ENCODE measurements at places on chromosomes 2 and 18.
A peak's percentile ranks its signal among the peaks of the same experiment; 100 is the strongest.

GRCh38 chr2:112155331-112156151 lies 17.4 kb downstream of the FBLN7 start:
- DNase-seq: no peak

- no peak for DNase-seq
Observed at GRCh38 chr2:219127037-219127635, 33.5 kb downstream of the NHEJ1 start.

DNA sequence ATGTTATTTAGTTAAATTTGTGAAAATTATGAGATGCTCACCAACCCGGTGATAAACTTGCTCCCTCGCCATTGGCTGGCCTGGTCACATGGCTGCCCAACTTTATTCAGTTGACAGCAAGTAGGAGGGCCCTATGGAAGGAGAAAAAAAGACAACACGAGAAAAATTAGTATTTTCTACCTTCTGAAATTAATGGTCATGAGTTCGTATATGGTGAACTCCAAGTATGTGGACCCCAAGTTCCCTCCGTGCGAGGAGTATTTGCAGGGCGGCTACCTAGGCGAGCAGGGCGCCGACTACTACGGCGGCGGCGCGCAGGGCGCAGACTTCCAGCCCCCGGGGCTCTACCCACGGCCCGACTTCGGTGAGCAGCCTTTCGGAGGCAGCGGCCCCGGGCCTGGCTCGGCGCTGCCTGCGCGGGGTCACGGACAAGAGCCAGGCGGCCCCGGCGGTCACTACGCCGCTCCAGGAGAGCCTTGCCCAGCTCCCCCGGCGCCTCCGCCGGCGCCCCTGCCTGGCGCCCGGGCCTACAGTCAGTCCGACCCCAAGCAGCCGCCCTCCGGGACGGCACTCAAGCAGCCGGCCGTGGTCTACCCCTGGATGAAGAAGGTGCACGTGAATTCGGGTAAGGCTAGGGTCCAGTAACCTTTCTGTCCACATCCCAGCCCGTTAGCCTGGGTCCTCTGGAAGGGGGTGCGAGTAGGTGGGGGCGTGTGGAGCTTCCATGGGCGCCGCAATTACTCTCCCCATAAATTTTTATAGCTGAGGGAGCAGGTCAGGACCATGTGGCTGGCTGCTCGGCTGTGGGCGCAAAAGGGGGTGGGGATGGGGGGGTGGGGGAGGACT lies at the start of gene HOXD4:
Gene HOXD4 (plus strand): TSS at position 109 of the 846 bp plus-strand sequence. CDS start 84 bp downstream, at position 193.
- DNase-seq: no peak

DNA sequence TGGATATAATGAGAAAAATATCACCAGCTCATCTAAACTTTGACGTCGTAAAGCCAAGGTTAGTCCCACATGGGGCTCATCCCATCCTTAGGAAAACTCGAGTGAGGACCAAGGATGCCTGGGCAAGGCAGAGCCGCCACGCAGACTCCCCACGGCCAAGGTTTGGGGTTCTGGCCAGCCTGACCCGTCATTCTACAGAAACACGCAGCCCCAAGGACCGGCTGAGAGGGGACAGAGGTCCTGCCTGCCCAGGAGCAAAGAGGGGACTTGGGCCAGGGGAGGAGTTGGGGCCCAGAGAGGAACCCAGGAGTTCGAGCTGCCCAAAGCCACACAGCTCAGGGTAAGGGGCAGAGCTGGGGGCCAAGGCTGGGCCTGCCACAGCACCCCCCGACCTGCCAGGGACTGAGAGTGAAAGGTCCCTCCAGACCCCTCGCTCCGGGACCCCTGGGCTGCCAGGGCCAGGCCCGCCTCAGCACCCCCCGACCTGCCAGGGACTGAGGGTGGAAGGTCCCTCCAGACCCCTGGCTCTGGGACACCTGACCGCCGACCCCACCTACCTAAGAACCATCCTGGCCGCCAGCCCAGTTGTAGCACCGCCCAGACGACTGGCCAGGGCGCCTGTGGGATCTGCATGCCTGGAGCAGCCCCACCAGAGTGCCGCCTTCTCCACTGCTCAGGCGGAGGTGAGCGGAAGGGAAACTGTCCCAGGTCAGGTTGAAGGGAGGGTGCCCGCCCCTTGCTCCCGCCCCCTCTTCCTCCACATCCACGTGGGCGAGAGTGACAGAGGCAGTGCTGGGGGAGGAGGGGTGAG lies at the start of gene PDCD1:
Gene PDCD1 (minus strand): TSS at position 689 of the 811 bp plus-strand sequence. CDS start 56 bp downstream, at position 633.
- peak; percentile 43 for DNase-seq

- DNase-seq: no peak
Observed at GRCh38 chr18:25231327-25231691, 120.7 kb downstream of the ZNF521 start.

DNA sequence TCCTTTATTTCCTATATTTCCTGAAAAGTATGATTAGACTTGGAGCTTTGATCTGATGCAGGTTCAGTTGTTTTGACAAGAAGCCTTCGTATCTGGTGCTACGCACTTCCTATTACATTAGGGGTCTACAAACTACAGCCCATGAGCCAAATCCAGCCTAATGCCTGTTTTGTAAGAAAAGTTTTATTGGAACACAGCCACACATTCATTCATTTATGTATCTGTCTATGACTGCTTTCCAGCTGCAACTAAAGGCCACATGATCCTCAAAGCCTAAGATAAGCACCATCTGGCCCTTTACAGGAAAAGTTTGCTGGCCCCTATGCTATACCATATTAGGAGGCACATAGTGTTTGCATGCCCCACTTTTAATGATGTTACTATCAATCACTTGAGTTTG lies 26.0 kb downstream of the EIF2AK3 start:
- DNase-seq: no peak

DNA sequence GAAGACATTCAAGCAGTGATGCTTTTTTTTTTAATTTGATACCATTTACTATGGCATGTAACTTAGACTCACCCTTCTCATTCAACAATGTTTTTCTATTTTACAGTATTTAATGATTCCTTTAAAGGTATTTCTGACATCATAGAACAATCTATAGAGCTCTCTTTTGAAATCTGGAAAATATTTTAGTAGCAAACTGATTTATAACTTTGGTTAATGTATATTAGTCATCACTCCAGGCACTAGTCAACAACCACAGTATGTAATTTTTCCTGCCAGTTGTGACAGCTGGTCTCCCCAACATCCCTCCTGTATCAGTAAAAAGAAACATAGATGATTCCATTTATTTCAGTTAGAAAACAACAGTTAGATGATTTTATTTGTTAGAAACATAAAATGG lies 122.9 kb downstream of the LCLAT1 start:
- DNase-seq: no peak

GRCh38 chr18:22723773-22724172 lies 209.4 kb upstream of the RBBP8 start:
- DNase-seq: no peak

GRCh38 chr2:150472511-150472899 lies 15.0 kb downstream of the RND3 start:
- no peak for DNase-seq

DNA sequence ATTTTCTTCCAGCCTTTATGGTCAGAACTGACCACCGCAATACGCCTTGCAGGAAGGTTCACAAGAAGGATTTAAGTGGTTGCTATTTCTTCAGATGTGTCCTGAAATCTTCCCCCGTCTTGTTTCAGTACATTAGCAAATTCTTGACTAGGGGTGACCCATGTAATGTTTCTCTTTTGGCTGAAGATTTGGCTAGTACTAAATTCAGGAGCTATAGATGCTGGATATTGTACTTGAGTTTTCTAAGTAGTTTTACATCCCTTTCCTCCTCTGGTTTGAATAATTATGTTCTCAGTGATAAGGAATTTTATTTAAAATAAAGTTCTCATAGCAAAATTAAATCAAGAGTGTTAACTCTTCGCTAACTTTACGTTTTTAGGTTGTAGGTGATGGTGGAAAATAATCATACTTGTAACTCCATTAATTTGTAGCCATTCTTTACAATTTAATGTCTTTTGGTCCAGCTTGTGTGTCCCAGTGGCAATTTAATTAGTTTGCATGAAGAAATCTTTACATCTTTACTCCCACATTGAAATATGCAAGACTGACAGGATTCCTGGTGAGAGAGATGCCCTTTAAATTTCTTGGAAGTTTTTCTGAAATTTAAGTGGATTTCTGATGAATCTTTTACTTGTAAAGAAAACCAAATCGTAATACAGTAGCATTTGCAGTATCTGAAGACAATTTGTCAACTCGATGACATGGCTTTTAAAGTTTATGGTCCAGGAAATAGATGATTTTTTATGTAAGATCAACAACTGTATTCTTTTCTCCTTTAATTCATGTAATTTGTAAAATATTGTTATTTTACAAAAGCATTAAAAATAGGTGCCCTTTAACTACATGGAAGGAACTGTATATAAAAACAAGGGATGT lies 2.8 kb downstream of the PHLPP1 start:
- DNase-seq: no peak

- DNase-seq: no peak
Observed at GRCh38 chr2:104856086-104856972, 2.4 kb downstream of the POU3F3 start.

DNA sequence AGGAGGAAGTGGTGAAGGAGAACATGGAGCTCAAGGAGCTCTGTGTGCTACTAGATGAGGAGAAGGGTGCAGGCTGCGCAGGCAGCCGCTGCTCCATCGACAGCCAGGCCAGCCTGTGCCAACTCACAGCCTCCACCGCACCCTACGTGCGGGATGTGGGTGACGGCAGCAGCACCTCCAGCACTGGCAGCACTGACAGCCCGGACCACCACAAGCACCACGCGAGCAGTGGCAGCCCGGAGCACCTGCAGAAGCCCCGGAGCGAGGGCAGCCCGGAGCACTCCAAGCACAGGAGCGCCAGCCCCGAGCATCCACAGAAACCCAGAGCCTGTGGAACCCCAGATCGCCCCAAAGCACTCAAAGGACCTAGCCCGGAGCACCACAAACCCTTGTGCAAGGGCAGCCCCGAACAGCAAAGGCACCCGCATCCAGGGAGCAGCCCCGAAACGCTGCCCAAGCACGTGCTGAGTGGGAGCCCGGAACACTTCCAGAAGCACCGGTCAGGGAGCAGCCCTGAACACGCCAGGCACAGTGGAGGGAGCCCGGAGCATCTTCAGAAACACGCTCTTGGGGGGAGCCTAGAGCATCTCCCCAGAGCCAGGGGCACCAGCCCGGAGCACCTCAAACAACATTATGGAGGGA lies 9.0 kb downstream of the CCDC85A start:
- DNase-seq: no peak

GRCh38 chr2:88575051-88575450 lies 52.2 kb downstream of the EIF2AK3 start:
- DNase-seq: no peak

DNA sequence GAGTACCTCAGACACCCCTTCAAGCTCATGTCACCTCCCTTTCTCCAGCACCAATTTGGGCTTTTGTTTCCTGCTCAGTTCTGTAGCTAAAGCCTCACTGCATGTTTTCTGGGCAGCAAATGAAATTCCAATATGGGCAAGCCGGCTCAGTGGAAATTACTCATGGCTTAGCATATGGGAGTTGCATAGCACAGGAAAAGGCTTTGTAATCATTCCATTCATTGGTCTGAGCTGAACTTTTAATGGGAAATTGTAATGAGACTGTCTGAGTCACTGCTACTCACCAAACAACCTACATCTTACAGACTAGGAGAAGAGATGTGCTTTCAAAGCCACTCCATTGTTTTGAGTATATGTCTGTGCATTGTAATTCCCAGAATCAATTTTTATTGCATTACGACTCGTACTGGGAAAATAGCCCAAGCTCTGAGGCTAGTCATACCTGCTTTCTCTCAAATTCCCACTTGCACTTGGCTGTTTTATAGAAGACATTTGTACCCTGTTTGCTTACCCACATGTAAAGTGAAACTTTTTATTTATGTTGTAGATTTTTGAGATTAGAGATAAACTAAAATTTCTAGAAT lies 139.5 kb upstream of the LRATD1 start:
- DNase-seq: no peak

DNA sequence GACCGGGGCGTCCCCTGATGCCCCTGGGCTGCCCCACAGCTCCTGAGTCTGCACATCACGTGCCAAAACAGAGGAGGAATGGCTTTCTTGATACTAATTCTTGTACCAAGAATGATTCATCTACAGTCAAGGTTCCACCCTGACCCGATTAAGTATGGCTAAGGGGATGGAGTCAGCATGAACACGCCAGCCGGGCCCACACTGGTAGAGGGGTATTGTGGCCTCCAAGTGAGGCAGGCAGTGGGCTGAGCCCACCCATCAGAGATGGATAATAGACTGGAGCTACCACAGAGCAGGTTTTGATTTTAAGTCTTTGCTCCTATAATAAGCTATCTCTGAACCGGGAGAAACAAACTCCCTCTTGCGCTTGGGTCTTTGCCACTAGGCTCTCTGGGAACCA lies 17.9 kb upstream of the GNAL start:
- no peak for DNase-seq

DNA sequence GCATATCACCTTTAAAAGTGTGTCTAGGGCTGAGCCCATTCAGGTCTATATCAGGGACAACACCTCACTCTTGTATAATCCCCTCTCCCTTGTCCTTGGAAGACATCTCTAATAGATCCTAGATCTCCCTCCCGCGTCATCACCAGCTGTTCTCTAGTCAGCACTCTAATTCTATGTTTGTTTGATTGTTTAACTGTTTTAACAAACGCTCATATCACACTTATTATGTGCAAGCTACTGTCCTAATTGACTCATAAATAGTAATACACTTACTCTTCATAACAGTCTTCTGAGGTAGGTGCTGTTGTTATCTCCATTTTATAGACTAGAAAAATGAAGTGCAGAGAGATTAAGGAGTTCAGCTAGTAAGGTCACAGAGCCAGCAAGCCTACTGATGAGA lies 1.6 kb upstream of the ERMN start:
- no peak for DNase-seq

GRCh38 chr2:29113891-29114321 lies 1.3 kb upstream of the CLIP4 start:
- no peak for DNase-seq

- no peak for DNase-seq
Observed at GRCh38 chr2:179860255-179861026, 971 bp downstream of the ZNF385B start.

DNA sequence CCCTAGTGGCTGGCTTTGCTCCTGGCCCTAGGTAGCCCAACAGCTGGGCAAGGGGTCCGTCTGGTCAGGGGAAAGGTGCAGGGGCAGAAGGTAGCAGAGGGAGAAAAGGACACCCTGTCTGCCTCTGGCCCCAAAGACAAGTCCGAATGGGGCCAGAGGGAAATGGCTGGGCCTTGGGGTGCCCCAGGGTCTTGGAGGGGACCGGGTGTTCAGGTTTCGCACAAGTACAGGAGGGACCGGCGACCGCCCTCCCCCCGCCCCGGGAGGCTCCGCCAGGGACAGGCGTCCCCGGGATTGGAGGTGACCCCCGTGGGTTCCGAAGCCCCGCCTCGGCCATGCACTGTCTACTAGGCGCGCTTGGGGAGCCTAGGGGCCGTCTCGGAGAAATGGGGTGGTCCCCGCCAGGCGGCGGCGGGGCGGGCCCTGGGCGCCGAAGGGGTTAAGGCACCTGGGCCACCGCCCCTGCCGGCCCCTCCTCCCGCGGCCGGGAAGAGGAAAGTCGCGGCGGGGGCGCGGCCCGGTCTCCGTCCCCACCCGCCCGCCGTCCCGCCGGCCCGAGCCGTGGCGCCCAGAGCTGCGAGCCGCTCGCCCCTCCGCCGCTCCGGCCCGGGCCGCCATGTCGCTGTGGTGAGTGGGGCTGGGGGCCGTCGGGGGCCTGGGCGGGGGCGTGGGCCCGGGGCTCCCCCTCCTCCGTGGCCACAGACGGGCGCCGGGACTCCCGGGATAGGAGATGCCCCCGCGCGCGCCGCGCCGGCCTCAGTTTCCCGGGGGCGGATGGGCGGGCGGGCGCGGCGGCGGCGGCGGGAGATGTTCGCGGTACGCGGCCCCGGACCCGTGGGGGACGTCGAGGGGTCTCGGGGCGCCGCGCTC lies at the start of gene B3GNT7:
Gene B3GNT7 (plus strand): TSS at position 523 of the 870 bp plus-strand sequence. CDS start 94 bp downstream, at position 617.
- DNase-seq: no peak

- DNase-seq: peak; percentile 12
Observed at GRCh38 chr2:55049043-55049820, 1.0 kb downstream of the RTN4 start.

Measured in stimulated activated CD4-positive, alpha-beta T cell treated with anti-CD3 and anti-CD28 coated beads, Interleukin-1b, Interleukin-23, amount 100 ng/mL, for 24 hours (primary cell).